ENCODE measurements at places on chromosomes 16 and 17. TPM values are rescaled to one million over a fixed set of nuclear protein-coding genes. Genes with fewer than 3 reads are reported as not detected.

DNA sequence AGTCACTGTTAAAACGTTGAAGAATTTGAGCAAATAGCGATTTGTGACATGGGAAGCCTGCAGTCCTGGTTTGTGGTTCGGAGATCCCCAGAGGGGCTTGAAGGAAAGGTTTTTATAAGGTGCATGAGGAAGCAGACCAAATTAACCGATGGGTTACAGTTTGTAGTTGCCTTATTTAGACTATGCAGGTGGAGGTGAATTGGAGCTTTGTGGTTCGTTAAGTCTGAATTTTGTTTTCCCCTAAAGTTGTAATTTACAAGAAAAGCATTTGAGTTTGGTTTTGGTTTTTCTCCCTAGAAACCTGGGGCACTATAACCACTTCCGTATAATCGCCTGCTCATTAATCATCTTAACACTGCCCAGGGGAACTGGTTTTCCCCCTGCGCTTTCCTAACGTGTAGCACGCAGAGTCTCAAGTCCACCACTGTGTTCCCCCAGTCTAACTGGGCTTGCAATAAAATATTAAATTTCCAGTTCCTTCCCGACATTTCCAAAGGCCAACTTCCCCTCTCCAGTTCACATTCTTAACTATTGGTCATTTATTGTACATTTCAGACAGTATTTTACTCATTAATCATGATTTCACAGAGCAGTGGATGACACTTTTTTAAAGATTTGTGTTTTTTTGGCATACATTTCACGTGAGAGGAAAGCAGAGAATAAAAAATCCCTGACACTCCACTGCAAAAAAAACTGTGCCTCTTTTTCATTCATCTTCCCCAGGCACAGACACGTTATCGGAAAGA lies 932 bp downstream of the ZNF267 start:
- peak; percentile 69 for DNase-seq

DNA sequence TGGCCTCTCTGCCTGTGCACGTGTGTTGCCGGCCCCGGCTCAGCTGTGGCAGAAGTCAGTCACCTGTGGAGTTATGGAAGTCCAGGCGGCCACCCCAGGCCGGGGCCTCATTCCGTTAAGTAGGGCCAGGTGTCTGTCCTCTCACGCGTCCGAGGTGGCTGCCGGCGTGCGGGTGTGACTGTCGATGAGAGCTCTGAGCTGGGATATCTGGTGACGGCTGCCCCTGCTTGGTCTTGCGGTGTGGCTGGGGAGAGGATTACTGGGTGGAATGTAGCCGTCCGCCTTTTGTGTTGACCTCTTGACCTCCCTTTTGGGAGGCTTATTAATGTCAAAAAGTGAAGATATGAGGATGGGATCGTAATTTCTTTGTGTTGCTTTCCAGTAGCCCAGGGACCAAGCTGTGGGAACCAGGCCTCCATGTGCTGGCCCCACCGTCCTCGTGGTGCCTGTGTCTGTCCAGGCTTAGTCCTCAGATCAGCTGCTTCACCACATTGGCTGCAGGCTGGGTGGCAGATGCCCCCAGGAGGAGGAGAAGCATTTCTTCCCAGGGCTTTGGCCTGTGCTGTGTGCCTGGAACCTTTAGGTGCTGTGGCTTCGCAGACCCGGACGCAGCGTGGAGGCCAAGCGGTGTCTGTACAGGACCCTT lies 23.0 kb upstream of the ZNF750 start:
- no peak for DNase-seq

The ITGA2B gene
- not detected for polyA plus RNA-seq

The KRT27 gene
- not detected for polyA plus RNA-seq

The KRTAP9-8 gene
- not detected for polyA plus RNA-seq

DNA sequence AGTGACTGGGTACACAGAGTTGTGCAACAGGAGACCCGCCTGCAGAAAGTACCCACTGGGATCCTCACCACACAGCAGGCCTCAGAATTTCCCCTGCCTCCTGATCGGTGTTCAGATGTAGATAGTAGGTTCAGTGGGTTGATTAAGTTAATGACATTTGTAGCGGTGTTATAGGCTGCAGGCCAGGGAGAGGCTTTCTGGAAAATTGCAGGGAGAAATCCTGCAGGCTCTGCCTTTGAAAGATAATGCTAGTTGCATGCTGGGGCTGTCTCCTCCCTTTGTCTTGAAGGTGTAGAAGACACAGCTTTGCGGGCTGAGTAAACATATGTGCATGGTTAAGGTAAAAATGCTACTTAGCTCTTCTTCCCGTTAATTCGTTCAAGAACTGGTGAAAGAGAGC lies 406.3 kb upstream of the RBFOX1 start:
- no peak for DNase-seq

DNA sequence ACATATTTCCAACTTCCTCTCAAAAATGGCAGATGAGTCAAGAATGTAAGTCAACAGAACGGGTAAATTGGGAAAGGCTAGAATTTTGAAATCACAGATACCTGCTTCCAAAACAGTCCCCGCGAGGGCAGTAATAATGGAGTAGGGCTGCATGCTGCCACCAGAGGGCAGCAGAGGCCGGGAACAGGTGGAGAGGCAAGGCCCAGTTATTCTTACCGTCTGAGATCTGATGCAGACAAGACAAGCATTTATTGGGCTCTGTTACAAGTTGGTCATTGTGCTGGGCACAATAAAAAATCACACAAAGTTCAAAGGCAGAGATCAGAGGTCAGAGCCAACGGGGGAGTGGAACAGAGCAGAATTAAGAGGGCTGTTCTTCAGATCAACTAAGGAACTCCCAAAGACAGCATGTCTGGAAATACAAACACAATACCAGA lies 8.8 kb upstream of the MLKL start:
- peak; percentile 75 for DNase-seq

DNA sequence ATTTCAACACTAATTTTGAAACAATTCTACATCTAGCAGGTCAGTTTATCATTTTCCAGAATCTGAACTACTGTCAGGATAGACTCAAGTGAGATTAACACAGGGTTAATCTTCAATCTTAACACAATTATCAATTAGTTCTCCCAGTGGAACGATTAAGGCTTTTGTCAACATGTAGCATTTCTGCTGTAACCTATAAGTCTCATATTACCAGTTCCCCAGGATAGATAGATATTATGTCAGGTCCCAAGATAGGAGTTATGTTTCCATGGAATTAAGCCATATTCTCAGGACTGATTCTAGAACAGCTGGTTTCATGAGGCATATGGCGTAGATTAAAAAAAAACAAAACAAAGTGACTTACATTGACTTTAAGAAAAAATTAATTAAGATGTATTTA lies 4.4 kb upstream of the FBF1 start:
- DNase-seq: no peak

GRCh38 chr17:57090560-57091185 lies 5.6 kb downstream of the AKAP1 start:
- peak; percentile 38 for DNase-seq

DNA sequence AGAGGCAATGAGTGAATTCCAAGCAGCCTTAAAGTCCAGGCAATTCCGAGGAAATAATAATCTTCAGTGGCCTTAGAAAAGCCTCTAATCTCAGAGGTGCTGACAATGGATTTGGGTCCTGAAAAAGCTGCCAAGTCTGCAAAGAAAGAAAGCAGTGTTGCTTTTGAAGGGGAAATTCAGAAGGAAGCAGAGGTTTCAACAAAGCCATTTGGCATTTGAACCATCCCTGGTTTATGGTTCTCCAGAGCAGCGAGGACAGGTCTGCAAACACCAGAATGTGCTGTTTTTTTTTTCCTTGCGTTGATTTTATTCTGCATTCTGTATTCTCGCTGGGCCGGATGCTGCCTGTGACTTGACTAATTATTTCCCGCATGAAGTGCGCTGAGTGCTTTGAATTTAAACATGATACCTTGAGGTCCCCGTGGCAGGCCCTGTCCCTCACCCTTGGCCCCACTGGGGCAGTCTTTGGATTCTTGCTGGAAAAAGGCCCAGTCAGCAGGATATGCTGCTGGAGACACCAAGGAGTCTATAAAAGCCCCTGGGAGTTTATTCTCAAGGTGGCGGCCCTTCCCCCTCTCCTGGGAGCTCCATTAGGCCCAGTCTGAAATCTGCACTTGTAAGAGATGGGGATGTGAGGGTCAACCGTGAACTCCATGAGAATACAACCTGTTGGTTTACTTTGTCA lies 338.3 kb downstream of the HAPSTR1 start:
- DNase-seq: no peak

DNA sequence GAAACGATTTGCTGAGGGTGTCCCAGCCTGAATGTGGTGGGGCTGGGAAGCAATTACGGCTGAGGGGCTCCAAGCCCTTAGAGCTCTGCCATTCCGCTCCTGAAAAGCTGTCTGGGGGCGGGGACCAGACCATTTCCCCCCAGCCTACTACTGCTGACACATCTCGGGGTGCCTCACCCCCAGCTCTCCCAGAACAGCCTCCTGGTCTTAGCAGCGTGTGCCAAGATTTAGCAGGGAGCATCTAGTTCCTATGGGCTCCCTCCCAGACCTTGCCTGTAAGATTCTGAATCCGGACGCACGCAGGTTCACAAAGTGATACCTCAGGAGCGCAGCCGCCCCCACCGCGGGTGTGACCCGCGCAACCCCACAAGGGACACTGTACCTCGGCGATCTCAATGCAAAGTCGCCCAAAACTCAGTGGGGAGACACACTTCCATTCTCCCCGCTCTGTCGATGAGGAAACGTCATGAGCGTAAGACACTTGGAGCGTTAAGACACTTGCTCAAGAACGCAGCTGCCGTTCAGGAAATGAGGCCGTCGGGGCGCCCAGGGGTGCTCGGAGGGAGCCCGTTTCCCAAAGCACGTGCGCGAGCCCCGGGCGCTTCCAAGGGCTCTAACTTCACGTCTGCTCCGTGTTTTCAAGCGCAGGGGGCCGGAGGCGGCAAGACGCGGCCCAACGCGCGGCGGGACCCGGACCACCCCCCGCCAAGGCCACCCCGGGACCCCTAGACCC lies 629 bp downstream of the GEMIN4 start:
- DNase-seq: peak; percentile 75

- peak; percentile 96 for DNase-seq
These were observed 701 bp upstream of the MRC2 start for GRCh38 chr17:62626719-62627218.

DNA sequence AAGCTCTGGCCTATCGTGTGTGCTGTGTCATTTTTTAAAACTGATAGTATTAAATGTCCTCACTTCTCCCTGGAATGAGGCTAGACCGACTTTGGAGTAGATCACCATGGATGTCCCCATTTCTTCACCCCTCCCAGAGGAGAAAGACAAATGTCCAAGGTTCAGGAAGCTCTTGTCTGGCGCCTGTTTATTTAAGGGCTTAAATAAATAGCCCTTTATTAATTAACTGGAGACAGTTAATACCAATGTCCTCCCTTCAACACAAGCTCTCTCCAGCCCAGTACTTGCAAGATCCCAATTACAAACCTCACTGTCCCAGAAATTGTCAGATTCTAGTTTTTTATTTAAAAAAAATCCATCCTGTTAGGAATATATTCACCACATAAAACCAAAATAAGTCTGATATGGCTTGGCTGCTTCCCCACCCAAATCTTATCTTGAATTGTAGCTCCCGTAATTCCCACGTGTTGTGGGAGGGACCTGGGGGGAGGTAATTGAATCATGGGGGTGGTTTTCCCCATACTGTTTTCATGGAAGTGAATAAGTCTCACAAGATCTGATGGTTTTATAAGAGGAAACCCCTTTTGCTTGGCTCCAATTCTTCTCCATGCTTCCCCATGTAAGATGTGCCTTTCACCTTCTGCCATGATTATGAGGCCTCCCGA lies 344.4 kb downstream of the SHISA9 start:
- DNase-seq: no peak

The PROCA1 gene
- 0.44 TPM for polyA plus RNA-seq

The ASGR1 gene
- 0.75 TPM for polyA plus RNA-seq

The CDRT15L2 gene
- not detected for polyA plus RNA-seq

GRCh38 chr16:27529962-27530361 lies 19.8 kb downstream of the GTF3C1 start:
- peak; percentile 62 for DNase-seq

DNA sequence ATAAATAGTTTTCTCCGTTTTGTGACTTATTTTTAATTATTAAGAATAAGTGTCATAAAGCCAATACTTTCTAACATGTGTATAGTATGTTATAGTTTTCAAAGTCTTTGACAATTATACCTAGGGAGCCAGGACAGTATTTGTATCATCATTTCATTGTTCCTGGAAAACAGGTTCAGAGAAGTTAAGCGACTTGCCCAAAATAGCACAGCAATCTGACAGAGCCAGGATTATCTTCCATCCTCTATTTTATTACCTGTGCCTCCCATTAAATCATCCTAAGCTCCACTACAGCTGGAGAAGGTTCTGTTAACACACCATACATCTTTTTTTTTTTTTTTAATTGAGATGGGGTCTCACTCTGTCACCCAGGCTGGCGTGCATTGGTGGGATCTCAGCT lies 718.4 kb downstream of the MAF start:
- DNase-seq: no peak

The ACSF3 gene
- 15.2 TPM for polyA plus RNA-seq

- peak; percentile 56 for DNase-seq
These were observed 414 bp downstream of the NARF start for GRCh38 chr17:82458885-82459424.

DNA sequence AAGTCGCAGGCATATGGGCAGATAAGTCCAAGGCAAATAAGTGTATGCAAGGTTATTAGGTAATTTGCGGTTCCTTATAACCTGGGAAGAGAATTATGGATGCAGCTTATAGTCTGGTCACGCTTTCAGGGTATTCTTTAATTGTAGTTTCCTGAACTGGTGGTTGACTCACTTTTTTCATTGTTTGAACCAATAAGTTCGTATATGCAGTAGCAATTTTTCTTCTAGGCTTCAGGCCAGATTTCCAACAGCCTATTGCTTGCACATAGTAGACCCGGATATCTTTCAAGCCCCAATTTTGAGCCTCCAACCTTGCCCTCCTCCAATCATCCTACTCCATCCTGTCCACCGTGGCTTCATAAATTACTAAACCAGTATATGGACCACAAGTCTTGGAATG lies 12.8 kb downstream of the CEP95 start:
- DNase-seq: no peak

The TNS4 gene
- polyA plus RNA-seq: 0.44 TPM

DNA sequence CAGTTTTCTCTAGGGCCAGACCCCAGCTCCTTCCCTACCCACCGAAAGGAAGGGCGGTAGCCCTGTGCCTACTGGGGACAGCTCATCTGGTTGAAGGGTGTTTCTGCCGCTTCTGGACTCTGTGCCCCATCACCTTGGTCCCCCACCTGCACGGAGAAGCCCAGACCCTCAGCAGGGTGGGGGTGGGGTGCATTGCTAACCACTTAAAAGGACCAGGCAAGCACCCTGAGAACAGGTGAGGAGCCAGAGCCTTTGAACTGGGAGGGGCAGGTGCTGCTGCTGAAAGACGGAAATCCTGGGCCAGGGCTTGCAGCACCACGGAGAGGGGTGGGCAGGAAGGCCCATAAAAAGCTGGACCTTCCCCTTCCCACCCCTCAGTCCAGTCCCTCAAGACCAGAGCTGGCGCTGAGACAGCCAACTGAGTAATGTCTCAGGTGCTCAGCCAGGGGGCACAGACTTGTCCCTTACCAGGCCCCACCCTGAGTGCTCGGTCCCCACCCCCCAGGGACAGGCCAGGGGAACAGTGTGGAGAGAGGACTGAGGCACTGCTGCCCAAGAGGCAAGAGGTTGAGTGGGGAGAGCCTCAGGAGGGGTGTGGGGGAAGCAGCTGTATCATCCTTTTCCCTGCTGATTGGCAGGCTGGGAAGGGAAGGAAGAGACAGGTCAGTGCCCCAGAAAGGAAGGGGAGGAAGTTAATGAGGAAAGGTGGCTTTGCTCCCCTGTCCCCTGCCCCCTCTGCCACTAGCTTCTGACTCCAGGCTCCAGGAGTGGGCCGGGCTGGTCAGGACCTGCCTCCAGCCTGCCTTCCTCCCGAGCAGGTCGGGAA lies 10.9 kb upstream of the SP2 start:
- DNase-seq: no peak

- DNase-seq: no peak
These were observed 6.2 kb downstream of the LPCAT2 start for GRCh38 chr16:55515111-55515510.

- no peak for DNase-seq
These were observed 936.9 kb upstream of the EEF2KMT start for GRCh38 chr16:6034511-6034910.

The RNF43 gene
- not detected for polyA plus RNA-seq

All from GM23248 (cell line).